ENCODE measurements at places on chromosomes 12 and 14.

DNA sequence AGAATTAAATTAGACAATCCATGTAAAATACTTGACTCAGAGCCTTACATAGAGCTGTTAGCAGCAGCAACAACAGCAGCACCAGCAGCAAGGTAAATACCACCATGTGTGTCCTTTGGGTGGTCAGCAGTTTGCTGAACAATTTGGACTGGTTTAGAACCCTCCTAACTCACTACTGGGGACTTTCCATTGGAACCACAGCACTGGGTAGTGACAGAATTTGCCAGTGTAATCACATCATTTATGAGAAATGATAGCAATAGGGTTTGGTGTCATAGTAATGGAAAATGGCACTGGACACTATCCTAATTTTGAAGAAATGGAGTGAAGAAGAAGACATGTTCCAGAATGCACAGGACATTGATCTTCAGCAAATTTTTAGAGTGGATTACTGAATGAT lies 392.8 kb downstream of the RAD51B start:
- H3K4me3 ChIP-seq, result no peak overlapping the region
- H3K36me3 ChIP-seq, result no peaks in the 10 kb centered on the region
- peaks cover 23% of the 10 kb centered on the region for H3K4me1 ChIP-seq
- H3K27me3 ChIP-seq, result no peaks in the 10 kb centered on the region
- DNase-seq, result no peak

GRCh38 chr12:15152868-15153267 lies 68.3 kb downstream of the RERG start:
- H3K27ac ChIP-seq, result no peak overlapping the region
- no peaks in the 10 kb centered on the region for H3K36me3 ChIP-seq
- no peaks in the 10 kb centered on the region for H3K4me1 ChIP-seq
- no peaks in the 10 kb centered on the region for H3K27me3 ChIP-seq
- H3K4me3 ChIP-seq, result no peak overlapping the region

- no peak overlapping the region for H3K27ac ChIP-seq
- H3K36me3 ChIP-seq, result no peaks in the 10 kb centered on the region
- no peak for DNase-seq
- H3K4me3 ChIP-seq, result no peak overlapping the region
Measured at GRCh38 chr12:102512523-102512922, 32.2 kb upstream of the IGF1 start.

DNA sequence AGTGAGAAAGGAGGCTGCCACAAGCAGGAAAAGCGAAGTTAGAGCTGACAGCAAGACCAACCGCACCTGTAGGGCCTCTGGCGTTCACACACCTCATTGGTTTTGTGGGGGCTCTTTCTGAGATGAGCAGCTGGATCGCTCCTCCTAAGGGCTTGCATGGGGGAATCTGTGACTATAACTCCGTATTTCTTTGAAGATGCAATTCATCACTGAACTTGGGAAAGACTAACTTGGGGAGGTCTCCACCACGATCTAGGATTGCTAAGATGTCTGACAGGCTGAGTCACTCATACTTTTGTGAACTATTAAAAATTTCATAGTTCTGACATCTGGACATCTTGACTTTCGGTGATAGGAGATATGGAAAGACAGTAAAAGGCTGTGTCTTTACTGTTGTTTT lies 173.6 kb downstream of the ETV6 start:
- no peak overlapping the region for H3K4me3 ChIP-seq
- H3K27ac ChIP-seq, result no peak overlapping the region
- H3K27me3 ChIP-seq, result no peaks in the 10 kb centered on the region
- no peak for DNase-seq
- H3K4me1 ChIP-seq, result peaks cover 11% of the 10 kb centered on the region
- H3K36me3 ChIP-seq, result no peaks in the 10 kb centered on the region

DNA sequence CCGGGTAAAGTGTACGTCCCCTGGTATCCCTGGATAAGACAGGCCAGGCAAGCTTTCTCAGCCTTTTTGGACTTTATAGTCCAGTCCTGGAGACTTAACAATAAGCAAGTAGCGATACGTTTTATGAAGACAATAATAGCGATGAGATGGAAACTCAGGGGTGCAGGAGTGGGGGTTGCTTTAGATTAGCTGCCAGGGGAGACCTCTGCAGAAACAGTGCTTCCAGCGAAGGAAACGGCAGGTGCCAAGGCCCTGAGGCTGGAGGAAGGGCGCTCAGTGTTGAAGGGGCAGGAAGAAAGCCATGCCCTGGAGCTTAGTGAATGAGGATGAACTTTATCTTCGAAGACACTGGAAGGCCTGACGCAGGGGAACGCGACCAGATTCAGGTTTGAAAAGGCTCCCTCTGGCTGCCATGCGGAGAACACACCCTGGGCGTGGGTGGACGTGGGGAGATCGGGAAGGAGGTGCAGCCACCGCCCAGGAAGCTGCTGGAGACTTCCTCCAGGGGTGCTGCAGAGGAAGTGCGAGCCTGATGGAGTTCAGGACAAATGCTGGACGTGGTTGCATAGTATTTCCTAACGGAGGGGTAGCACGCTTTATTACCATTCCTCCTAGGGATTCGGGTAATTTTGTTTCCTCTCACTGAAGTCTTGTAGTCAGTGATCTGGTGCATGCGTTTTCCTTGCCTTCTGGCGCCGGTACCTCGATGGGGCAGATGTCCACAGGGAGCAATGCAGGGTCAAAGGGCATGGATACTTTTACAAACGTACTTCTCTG lies 26.1 kb upstream of the UBC start:
- H3K36me3 ChIP-seq, result no peaks in the 10 kb centered on the region
- H3K27ac ChIP-seq, result peak overlapping the region; percentile 68
- H3K4me1 ChIP-seq, result peaks cover 8% of the 10 kb centered on the region
- no peaks in the 10 kb centered on the region for H3K27me3 ChIP-seq
- H3K4me3 ChIP-seq, result peak overlapping the region; percentile 60

DNA sequence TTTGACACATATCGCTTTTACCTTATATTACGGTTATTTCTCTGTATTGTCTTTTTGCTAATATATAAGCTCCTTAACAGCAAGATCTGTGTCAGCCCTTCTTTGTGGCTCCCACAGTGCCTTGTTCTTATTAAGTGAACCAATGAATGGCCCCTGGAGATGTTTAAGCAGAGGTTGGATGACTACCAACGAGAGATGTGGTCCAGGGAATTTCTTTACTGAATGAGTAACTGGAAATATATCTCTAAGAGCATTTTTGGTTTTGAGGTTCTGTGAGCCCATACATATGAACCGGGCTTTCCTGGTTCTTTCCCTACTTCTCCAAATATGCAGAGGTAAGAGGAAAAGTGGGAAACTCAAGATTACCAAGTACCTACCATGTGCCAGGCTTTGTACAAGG lies 23.5 kb downstream of the CALCOCO1 start:
- no peak for DNase-seq
- no peak overlapping the region for H3K27ac ChIP-seq
- peaks cover 15% of the 10 kb centered on the region for H3K27me3 ChIP-seq

- DNase-seq, result no peak
- H3K4me1 ChIP-seq, result no peaks in the 10 kb centered on the region
- H3K27ac ChIP-seq, result no peak overlapping the region
- no peaks in the 10 kb centered on the region for H3K27me3 ChIP-seq
Measured at GRCh38 chr12:58249610-58250009, 308.2 kb downstream of the ATP23 start.

- H3K27me3 ChIP-seq, result no peaks in the 10 kb centered on the region
- no peaks in the 10 kb centered on the region for H3K36me3 ChIP-seq
- no peak overlapping the region for H3K4me3 ChIP-seq
- no peaks in the 10 kb centered on the region for H3K4me1 ChIP-seq
- no peak overlapping the region for H3K27ac ChIP-seq
Measured at GRCh38 chr14:42872786-42873185, 1266.1 kb downstream of the LRFN5 start.

GRCh38 chr12:26874501-26875296 lies 41.7 kb upstream of the ITPR2 start:
- no peaks in the 10 kb centered on the region for H3K27me3 ChIP-seq
- H3K27ac ChIP-seq, result no peak overlapping the region
- DNase-seq, result no peak
- no peaks in the 10 kb centered on the region for H3K4me1 ChIP-seq
- H3K36me3 ChIP-seq, result no peaks in the 10 kb centered on the region

GRCh38 chr14:21383848-21384493 lies at the start of gene SUPT16H:
Gene SUPT16H, minus strand, starts transcription at chr14:21384019. Its CDS starts 92 bp downstream, at chr14:21383927.
- H3K27ac ChIP-seq, result peak within 1 kb of the TSS; percentile 88
- H3K36me3 ChIP-seq, result peaks cover 6% of the 10 kb centered on the region

DNA sequence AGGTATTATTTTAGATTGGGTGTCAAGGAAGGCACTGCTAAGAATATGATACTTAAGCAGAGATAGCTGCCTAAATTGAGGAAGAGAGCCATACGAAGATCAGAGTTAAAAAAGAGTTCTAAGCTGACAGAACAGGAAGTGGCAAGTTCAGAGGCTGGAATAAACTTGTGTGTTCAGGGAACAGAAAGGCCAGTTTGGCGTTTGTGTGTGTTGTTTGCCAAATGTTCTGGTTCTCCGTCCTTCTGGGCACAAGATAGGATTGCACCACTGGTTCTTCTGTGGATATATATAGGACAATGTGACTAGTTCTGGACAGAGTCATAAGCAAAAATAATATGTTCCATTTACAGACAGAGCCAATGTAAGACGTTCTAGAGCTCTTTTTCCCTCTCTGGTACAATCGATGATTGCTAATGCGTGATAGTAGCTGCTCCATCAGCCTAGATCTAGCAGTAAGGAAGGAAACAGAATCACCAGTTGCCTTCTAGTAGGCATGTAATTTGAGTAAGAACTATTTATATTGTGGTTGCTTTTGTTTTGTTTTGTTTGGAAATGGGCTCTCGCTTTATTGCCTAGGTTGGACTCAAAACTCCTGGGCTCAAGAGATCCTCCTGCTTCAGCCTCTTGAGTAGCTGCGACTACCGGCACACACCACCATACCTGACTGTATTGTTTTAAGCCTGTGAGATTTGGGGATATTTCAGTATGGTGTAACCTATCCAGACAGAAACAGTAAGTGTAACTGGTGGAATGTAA lies 7.4 kb downstream of the BBS10 start:
- H3K27ac ChIP-seq, result no peak overlapping the region
- DNase-seq, result no peak
- H3K4me1 ChIP-seq, result no peaks in the 10 kb centered on the region
- H3K27me3 ChIP-seq, result no peaks in the 10 kb centered on the region
- no peaks in the 10 kb centered on the region for H3K36me3 ChIP-seq
- H3K4me3 ChIP-seq, result no peak overlapping the region

DNA sequence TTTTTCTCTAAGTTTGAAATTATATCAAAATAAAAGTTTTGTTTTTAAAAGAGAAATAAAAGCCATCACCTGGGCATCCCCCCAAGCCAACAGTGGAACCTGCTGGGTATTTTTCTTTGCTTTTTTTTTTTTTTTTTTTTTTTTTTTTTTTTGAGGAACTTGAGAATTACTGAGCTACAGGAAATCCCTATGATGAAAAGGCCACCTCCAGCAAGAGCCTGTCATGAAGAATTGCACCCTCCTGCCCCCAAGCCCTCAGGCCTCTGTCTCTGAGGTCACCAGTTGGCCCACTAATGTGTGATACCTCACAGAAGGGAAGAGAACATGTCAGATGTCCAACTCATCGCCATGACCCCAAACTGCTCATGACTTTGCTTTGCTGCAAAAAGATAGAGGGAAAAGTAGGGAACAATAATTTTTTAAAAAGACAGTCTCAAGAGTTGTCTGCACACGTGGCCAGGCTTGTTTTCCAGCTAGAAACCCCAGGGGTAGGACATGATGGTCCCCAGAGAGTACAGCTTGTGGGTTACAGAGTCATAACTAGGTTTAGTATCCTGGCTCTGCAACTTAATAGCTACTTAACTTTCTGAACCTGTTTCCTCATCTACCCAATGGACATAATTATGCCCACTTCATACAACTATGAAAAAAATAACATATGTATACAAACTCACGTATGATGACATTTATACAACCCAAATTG lies 124.3 kb upstream of the EGLN3 start:
- H3K27ac ChIP-seq, result no peak overlapping the region
- no peaks in the 10 kb centered on the region for H3K36me3 ChIP-seq
- no peaks in the 10 kb centered on the region for H3K27me3 ChIP-seq
- H3K4me3 ChIP-seq, result no peak overlapping the region
- no peak for DNase-seq

DNA sequence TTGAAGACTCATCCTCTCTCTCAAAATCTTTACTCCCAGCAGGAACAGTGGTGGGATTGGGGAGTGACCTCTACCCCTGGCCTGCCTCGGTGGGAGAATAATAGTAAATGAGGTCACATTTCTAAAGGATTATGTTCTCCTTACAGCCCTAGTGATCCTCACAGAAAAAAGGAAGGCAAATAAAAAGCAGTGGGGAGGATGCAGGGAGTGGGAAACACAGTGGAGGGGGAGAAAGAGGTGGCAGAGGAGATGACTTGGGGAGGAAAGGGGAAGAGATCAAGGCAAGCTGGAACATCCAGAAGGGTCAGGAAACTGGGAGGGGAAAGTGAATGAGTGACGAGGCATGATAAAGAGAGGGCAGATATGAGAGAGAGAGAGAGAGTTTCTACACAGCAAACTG lies 8.3 kb upstream of the SYNDIG1L start:
- H3K4me1 ChIP-seq, result no peaks in the 10 kb centered on the region
- H3K27ac ChIP-seq, result no peak overlapping the region
- no peak for DNase-seq
- H3K27me3 ChIP-seq, result peaks cover 3% of the 10 kb centered on the region
- H3K4me3 ChIP-seq, result no peak overlapping the region

DNA sequence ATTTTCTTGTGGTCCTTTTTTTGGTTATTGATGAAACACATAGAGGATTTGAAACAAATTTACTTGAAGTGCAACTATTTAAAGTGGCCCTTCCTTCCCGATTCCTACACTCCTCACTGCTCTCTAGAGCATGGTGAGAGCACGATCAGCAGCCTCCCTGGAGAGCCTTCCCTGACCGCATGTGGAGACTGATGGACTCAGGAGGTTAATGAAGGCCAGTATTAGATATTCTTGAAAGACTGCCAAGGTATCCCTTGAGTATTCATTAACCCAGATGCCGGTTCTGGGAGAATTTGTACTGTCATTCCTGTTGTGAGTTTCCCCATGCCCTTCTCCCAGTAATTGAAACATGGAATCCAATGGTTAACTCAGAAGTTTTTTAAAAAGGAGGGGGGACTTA lies 102.8 kb upstream of the FGD4 start:
- H3K27ac ChIP-seq, result no peak overlapping the region
- H3K27me3 ChIP-seq, result no peaks in the 10 kb centered on the region
- DNase-seq, result no peak
- H3K36me3 ChIP-seq, result no peaks in the 10 kb centered on the region

DNA sequence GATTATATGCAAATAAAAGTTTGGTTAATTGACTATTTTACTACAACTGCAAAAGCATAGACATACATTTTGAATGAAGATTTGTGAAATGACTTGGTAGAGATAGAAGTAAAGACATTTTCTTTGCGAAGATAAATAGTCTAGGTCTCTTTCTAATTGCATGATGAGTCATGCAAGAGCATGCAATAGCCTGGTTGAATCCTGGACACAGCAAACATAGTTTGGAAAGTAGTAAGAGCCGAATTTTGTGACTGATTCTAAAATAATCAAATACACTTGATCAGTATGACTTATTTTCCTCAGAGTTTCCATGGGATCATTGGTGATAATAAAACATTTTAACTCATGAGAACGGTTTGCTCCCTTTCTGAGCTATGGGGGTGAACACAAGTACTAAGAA lies 27.7 kb upstream of the CAND1 start:
- H3K27me3 ChIP-seq, result no peaks in the 10 kb centered on the region
- H3K27ac ChIP-seq, result no peak overlapping the region
- DNase-seq, result no peak

- no peak overlapping the region for H3K4me3 ChIP-seq
- DNase-seq, result no peak
- no peak overlapping the region for H3K27ac ChIP-seq
Measured at GRCh38 chr12:56046027-56046780, 4.5 kb downstream of the RPS26 start.

All from effector memory CD4-positive, alpha-beta T cell (primary cell).